Bronchial smooth muscle cell (primary cell): ENCODE measurements at places on chromosomes 12 and 14. TPM values are rescaled to one million over a fixed set of nuclear protein-coding genes. Genes with fewer than 3 reads are reported as not detected.

The STX2 gene
- total RNA-seq = 26.3 and 30.3 TPM in 2 replicates

The USP15 gene
- 62.7 and 91.6 TPM in 2 replicates for total RNA-seq

The EMP1 gene
- total RNA-seq = 65.4 and 71.4 TPM in 2 replicates

The CLEC6A gene
- not detected in 2 replicates for total RNA-seq

The LGMN gene
- total RNA-seq = 24.6 and 30.7 TPM in 2 replicates

The MYF5 gene
- not detected in 2 replicates for total RNA-seq

The BMP4 gene
- 1.1 and 7.6 TPM in 2 replicates for total RNA-seq

The NEUROD4 gene
- not detected in 2 replicates for total RNA-seq

The NUP37 gene
- total RNA-seq = 50.3 and 56.5 TPM in 2 replicates

The TMTC1 gene
- 15.2 and 28.7 TPM in 2 replicates for total RNA-seq

The FAM181A gene
- total RNA-seq = not detected in 2 replicates

The DBX2 gene
- total RNA-seq = 0.09 TPM in 1 of 2 replicates, not detected in the other

The CCDC38 gene
- total RNA-seq = under 0.01 TPM in 1 of 2 replicates, not detected in the other

The GZMB gene
- total RNA-seq = not detected in 2 replicates

The CTDSP2 gene
- 55.8 and 96.5 TPM in 2 replicates for total RNA-seq

The PRIMA1 gene
- not detected in 2 replicates for total RNA-seq

The RPS6KL1 gene
- total RNA-seq = under 0.01 and 0.47 TPM in 2 replicates

The RPGRIP1 gene
- 0.16 TPM in 1 of 2 replicates, not detected in the other for total RNA-seq

The PRICKLE1 gene
- total RNA-seq = 2.1 and 9.3 TPM in 2 replicates

The TMCC3 gene
- 0.47 and 1.5 TPM in 2 replicates for total RNA-seq

The GRIP1 gene
- 0.60 TPM in 1 of 2 replicates, not detected in the other for total RNA-seq

The C12orf56 gene
- total RNA-seq = 1.3 and 3.4 TPM in 2 replicates

The LMNTD1 gene
- 0.32 TPM in 1 of 2 replicates, not detected in the other for total RNA-seq

The GPR135 gene
- total RNA-seq = 0.94 and 1.7 TPM in 2 replicates

The STAC3 gene
- 0.63 and 0.69 TPM in 2 replicates for total RNA-seq

The DAD1 gene
- total RNA-seq = 202 and 258 TPM in 2 replicates

The RDH16 gene
- 0.16 and 0.17 TPM in 2 replicates for total RNA-seq
